ENCODE measurements at places on chromosomes 3 and 15.
A peak's percentile ranks its signal among the peaks of the same experiment; 100 is the strongest.

- DNase-seq: no peak
Measured at GRCh38 chr3:7484636-7485035, 623.7 kb downstream of the GRM7 start.

DNA sequence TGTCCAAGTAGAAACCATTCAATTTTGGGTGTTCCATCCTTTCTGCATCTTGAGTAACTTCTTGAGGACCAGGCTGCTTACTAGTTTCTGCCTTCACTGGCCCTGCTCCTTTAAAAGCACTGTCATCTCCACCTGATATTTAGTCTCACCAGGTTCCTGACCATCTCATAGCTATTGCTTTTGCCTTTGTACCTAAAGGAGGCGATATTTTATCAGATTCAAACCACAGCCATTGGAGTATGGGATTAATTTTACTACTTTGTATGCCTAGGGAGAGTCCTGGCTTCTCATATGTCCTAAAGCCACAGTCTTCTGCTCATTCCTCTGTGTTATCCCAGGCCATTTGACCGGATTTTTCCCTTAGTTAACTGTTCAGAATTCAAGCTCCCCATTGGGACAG, 51.8 kb upstream of the RFX7 start:
- DNase-seq: no peak

DNA sequence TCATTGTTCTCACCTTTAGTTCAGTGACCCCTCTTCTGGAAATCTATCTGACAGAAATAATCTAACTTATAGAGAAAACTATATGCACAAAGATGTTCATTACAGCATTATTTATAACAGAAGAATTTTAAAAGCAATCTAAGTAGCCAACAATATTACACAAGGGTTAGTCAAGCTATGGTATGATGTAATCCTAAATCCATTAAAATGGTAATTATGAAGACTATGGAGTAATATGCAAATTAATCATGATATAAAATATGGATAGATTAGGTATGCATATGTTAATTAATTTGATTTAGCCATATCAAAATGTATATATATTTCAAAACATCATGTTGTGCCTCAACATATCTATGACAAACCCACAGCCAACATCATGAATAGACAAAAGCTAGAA, 17.7 kb upstream of the HERC1 start:
- DNase-seq: no peak

- DNase-seq: peak; percentile 41
Measured at GRCh38 chr3:113008117-113008516, 17.3 kb downstream of the GTPBP8 start.

DNA sequence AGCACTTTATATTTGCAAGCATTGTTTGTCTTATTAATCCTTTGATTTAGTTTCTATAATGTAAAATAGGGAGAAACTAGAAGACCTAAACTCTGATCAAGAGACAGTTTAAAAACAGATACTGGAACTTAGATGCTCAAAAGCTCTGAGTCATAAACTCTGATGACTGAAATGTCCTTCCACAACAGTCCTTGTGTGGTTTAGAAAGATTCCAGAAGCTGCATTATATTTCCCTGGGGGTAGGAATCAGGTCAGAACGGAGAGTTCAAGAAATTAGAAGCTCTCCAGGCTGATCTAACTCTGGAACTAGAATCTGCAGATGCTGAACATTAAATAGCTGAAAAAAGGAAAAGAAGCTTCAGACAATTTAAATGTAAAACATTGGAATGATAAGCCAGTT, 18.3 kb upstream of the ONECUT1 start:
- no peak for DNase-seq

All from adipocyte (in vitro differentiated cells).